ENCODE measurements at places on chromosomes 1 and 21. TPM values are rescaled to one million over a fixed set of nuclear protein-coding genes. Genes with fewer than 3 reads are reported as not detected.

GRCh38 chr1:102500758-102501157 is 504.0 kb upstream of the OLFM3 start:
- no peak for DNase-seq

DNA sequence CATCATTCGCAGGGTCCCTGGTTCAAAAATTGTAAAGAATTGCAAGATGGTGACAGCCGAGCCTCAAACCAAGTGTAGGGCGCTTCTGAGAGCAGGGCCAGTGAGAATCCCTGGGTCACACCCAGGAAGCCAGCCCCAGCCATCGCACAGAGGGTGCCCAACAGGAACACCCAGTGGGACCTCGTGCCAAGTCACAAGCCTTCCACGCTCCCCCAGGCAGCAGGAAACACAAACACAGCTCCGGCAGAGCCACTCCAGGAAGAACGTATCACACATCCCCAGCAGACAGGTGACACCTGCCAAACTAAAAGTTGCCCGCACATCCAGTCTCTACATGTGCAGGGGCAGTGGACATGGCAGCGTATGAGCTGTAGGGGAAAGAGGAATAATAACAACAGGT is 20.2 kb downstream of the DHRS3 start:
- peak; percentile 82 for DNase-seq

GRCh38 chr1:86504137-86504479 is 35.4 kb downstream of the CLCA1 start:
- DNase-seq: no peak

GRCh38 chr1:193451606-193452005 is 265.2 kb upstream of the B3GALT2 start:
- DNase-seq: no peak

DNA sequence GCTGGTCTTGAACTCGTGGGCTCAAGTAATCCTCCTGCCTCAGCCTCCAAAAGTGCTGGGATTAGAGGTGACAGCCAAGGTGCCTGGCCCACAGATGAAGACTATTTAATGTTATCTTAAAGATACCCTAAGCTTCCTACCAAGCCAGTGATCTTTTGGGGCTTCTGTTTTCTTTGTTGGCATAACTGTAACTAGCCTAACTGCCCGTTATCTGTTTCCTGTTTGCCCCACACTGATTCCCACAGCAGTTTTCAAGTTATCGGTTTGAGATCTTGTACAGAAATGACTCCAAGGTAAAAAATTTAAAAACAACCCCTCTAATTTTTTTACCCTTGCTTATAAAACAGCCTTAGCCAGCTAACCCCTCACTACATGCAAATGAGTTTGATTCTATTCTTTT is 12.4 kb downstream of the SELL start:
- DNase-seq: no peak

GRCh38 chr1:58406301-58407071 is 140.0 kb downstream of the OMA1 start:
- no peak for DNase-seq

GRCh38 chr1:78255383-78255782 is 209.6 kb downstream of the GIPC2 start:
- no peak for DNase-seq

DNA sequence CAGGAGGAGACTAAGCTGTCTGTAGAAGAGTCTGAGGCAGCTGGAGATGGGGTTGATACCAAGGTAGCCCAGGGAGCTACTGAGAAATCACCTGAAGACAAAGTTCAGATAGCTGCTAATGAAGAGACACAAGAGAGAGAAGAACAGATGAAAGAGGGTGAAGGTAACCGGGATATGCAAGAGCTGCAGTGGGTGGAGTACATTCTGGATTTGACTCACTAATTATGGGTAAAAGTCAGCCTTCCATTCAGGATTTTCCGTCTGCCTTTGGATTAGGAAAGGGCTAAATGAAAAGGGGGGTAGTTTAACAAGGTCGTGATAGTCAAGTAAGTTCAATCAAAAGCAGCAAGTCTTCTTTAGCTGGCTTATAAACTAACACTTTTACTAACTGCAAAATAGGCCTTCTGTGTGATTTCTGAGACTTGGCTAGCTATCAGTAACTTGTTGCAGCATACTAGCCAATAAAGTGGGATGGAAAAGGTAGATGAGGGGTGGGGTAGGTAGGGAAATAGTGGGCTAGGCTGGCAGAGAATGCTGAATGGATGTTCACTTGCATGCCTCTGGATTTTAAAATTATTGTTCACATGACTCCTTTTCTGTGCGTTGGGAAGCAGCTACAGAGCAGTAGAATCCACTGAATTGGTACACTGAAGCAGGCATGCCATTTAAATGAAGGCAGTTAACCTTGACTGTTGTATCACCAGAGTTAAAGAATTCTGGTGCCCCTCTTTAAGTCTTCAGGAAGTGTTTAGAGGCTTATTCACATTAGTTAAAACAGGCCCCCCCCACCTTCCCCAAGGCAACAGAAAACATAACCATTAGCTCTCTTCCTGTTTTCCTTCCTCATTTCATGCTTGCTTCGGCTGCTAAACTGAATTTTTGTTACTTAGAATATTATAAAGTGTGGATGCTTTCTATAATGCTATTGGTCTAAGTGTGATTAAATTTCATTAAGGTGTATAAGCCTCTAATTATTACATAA is 15.4 kb downstream of the CCDC17 start:
- no peak for DNase-seq

DNA sequence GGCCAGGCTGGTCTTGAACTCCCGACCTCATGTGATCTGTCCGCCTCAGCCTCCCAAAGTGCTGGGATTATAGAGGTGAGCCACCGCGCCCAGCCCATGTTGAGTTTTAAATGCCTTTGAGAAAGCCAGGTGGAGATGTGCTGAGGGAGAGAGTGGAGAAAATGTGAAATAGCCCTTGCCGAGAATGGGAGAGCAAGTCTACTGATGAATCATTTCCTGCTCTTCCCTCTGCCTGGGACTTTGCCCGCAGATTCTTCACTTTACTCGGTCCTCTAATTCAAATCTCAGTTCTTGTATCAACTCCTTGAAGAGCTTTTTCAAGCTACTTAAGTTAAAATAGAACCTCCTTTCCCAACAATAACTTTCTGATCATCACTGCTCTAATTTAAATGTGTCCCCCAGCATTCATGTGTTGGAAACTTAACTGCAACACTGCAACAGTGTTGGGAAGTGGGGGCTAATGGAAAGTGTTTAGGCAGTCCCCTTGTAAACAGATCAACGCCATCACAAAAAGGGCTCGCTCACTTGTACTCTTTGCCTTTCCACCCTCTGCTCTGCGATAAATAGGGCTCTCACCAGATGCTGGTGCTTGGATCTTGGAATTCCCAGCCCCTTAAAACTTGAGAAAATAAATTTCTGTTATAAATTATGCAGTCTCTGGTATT is 27.8 kb downstream of the OSBPL9 start:
- no peak for DNase-seq

DNA sequence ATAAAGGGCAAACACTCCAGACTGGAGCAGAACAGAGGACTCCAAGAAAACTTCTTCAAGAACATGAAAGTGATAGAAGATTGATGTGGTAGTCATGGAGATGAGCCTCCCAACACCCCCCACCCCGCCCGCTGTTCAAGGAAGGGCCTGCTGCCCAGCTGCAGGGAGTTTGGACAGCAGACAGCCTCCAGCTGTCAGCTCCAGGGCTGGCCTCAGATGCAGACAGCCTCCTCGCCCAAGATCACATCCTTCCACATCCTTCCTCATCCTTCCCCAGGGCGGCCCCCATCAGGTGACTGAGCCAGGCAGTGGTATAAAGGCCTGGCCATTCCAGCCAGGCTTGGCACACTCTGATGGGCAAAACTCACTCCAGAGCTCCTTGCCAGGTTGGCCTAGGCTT is 24.6 kb downstream of the HMGN2 start:
- peak; percentile 46 for DNase-seq

GRCh38 chr1:9559673-9560072 is 20.4 kb downstream of the SLC25A33 start:
- DNase-seq: no peak

- DNase-seq: peak; percentile 64
Observed at GRCh38 chr21:46605767-46606426, 1.0 kb upstream of the S100B start.

DNA sequence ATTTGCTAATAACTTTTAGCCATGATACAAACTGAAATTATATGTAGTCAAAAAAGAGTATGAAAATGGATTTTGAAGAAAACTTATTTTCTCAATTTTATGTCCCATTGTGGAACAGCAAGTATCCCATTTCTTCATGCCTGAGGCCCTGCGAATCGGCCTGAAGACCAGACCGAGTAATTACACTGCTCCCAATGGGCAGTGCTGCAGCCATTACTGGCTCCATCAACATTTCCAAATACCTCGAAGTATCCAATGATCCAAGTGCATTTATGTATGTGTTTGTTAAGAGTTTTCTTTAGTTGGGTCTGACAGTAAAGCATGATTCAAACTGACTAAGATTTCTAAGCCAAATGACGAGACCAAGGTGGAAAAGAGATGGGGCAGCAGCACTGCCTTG is 44.4 kb downstream of the HSF2BP start:
- DNase-seq: no peak

DNA sequence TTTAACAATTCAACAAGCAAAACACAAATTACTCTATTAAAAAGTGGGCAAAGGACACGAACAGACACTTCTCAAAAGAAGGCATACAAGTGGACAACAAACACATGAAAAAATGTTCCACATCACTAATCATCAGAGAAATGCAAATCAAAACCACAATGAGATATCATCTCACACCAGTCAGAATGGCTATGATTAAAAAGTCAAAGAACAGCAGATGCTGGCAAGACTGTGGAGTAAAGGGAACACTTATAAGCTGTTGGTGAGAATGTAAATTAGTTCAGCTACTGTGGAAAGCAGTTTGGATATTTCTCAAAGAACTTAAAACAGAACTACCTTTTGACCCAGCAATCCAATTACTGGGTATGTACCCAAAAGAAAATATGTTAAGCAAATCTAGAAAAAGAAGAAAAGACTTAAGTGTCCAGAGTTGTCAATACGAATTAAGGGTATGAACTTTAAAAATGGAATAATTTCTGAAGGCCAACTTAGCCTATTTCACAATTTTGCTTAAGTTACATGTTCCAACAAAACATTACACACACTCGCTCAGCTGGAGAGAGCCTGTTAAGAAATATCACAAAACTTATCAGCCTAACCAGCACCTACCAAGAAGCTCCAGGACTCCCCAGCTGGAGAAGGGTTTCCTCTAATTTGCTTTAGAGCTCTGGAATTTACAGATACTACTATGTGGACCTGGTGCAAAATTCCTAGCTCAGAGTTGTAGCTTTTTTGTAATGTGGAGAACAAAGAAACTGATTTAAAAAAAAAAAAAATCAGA is 232.1 kb downstream of the DUSP10 start:
- no peak for DNase-seq

DNA sequence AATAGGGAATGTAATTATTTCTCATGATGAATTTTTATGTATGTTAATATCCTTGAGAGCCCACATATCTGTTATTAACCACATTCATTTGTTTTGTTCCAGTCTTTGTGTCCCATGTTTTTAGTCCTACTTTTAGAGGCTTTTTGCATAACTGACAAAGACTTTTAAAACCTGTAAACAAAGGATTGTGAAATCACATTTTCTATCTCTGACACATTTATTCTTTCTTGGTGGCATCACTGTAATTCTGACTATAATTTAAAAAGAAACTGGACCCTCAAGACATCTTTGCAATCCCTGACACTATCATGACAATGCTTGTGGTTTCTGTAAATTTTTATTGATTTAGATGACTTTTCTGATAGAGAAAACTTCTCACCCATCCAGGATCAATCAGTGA is 313.1 kb downstream of the SIPA1L2 start:
- DNase-seq: no peak

Gene THEM5
- total RNA-seq: not detected

Gene GUCA2A
- not detected for total RNA-seq

Gene TFF2
- not detected for total RNA-seq

Gene FLG2
- total RNA-seq: not detected

Gene RHBDL2
- not detected for total RNA-seq

Gene WNT3A
- not detected for total RNA-seq

Gene PTPN7
- 0.27 TPM for total RNA-seq
